GM12892 (cell line): ENCODE measurements at places on chromosomes 4 and X.

DNA sequence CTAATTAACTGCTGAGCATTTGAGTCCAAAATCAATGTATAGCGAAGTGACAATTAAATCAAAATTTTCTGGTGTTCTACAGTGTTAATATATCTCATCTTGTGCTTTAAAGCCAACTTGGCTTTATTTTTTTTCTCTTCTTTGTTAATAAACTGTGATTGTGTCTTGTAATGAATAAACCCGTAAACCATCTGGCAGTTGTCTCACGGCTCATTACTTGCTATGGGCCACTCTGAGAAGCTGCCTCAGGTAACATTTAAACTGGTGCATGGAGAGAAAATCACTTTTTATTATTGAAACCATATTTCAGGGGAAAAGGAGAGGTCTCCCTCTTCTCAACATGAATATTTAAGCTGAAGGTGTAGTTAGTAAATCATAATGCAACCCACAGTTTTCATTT is 694.0 kb downstream of the KCTD8 start:
- DNase-seq, result no peak

DNA sequence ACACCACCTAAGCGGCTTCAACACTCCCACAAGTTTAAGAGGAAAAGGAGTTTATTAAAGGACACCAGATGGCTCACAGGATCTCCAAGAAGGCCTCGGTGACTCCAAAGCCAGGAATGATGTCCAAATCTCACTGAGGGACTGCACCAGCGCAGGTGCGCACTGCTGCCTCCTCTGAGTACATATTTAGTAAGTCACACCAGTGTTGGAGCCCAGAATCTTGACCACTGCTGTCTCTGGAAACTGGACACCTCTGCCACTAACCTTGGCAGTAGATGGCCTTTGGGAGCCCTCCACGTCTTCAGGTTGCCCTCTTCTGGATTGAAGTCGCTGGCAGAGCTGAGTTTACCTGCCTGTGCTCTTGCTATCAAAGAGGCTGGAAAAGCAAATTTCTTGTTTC is 10.1 kb upstream of the RS1 start:
- DNase-seq, result no peak

DNA sequence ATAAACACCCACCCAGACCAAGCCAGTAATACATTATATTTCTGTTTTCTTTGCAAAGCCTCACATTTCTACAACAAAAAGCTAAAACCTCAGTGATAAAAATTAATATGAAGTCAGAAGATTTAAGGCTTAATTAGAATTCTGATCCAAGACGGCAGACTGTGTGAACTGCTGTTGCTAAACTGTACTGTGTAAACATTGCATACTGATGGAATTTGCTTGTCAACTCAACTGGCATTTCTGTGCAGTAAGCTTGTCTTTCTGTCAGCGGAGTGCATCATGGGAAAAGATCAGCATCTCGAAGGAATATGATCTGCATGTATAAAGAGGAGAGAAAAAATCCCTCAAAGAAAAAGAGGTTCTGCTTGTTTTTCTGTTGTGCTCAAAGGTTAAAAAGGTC is 69.4 kb upstream of the SPANXB1 start:
- DNase-seq, result no peak

DNA sequence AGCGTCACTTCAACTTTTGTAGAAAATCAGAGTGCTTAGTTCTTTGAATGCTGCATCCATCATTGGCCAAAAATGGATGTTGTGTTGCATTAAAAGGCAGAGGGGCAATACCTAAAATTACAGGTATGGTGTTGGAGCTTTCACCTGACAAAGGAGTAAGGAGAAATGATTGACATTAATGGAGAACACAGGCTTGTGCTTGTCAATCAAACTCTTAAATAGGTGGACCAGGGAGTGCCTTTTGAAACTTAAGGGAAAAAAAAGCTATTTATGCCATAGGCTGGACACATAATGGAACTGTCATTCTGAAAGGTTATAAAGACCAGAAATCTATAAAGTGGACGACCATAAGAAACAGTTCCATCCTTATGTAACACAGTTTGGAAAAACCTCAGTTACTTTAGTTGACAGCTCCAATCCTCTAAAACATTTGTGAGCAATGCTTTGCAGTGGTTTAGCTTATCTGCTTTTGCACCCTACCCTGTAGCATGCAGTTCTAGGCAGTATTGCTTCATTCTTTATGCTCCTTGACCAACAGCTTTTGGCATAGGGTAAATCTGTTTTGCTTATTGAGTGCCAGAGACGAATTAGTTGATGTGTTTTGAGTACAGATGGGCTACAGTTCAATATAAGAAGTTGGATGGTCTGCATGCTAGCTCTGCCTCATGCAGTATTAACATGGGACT is 2.4 kb downstream of the HADH start:
- no peak for DNase-seq

GRCh38 chrX:56763556-56764152 is 34.6 kb downstream of the NBDY start:
- DNase-seq, result no peak

- no peak for DNase-seq
These were observed 234.0 kb upstream of the BCOR start for GRCh38 chrX:40331762-40332161.

GRCh38 chr4:89119166-89119565 is 7.8 kb downstream of the TIGD2 start:
- DNase-seq, result no peak

DNA sequence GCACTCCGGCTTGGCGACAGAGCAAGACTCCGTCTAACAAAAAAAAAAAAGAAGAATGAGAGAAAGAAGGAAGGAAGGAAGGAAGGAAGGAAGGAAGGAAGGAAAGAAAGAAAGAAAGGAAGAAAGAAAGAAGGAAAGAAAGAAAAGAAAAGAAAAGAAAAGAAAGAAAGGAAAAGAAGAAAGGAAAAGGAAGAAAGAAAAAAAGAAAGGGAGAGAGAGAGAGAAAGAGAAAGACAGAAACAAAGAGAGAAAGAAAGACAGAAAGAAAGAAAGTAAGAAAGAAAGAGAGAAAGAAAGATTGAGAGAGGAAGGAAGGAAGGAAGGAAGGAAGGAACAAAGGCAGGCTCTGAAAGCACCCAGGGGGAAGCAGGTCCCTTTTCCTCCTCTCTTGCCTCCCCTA is 336.6 kb upstream of the GATB start:
- no peak for DNase-seq

GRCh38 chr4:160353548-160353947 is 1250.7 kb downstream of the RAPGEF2 start:
- DNase-seq, result no peak

- DNase-seq, result no peak
These were observed 58.9 kb downstream of the NAF1 start for GRCh38 chr4:163107754-163108153.
